Nephron progenitor cell (in vitro differentiated cells): ENCODE measurements at places on chromosomes 16 and 17.

DNA sequence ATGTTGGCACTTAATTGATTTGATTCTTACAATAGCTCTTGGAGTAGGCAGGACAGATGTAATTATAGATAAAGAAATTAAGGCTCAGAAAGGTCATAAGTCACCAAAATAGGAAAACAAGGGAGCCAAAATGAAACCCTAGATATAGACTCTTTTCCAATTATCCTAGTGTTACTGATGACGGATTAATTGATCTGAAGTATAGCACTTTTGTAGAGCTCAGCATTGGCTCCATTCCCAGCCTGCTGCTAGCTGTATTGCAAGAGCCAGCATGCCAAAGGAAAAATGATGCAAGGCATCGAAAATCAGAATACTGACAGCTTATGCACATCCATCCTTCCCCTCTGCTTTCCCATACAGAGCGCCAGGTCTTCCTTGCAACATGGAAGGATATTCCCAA lies 21.6 kb upstream of the RASL10B start:
- no peak for DNase-seq

DNA sequence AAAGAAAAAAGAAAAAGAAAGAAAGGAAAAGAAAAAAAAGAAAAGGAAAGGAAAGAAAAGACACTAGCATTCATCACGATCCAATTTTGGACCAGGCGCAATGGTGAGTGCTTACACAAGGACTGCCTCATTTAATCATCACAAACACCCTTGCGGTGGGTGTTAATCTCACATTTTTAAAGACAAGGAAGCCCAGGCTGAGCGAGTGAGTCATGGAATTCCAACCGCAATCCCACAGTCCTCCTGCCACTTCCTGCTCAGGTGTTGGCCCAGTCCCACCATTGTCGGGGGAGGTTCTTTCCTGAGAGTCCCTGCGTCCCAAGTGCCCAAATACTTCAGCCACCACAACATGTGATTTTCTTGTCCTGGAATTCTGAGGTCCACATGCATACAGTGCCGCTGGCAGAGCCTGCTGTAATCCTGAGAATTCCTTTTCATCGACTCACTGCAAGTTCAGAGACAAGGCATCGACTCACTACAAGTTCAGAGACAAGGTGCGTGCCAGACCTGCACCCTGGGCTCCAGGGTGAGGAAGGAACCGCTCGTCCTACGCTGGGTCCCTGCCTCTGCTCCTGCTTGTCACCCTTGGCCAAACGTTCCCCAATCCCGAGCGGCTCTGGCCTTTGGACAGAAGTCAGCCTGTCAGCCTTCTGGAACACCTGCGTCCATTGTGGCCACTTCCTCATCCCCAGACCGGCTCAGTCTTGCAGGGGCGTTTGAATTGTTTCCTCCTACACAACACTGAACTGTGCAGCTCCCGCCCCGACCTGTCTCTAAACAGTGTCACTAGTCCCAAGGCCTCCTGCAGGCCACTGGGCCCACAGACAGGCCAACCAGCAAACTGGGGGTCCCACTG lies 5.8 kb downstream of the ZG16B start:
- no peak for DNase-seq

DNA sequence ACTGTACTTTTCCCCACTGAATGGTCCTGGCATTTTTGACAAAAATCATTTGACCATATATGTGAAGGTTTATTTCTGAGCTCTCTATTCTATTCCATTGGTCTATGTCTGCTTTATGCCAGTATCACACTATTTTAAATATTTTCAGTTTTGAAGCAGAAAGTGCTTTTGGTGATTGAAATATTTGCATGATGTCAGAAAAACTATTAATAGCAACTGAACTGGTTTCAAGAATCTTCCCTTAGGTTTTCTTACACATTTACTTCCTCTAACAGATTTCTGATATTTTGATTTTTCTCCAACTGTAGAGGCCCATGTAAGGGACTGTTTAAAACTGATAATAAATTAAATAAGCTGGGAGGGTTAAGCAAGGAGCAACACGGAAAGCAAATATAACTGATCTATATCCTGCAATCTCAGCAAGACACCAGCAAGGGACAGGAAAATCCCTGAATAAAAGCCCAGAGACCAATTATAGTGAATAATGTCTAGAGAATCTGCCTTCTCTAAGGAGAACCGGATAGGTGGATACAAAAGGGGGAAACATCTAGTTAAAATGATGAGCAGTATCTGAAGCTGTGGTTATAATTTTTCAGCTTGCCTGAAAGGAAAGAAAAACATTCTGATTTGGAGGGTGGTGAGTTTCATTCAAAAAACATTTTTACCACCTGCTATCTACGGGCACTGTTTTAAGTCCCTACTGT lies 80.9 kb upstream of the STAC2 start:
- no peak for DNase-seq

DNA sequence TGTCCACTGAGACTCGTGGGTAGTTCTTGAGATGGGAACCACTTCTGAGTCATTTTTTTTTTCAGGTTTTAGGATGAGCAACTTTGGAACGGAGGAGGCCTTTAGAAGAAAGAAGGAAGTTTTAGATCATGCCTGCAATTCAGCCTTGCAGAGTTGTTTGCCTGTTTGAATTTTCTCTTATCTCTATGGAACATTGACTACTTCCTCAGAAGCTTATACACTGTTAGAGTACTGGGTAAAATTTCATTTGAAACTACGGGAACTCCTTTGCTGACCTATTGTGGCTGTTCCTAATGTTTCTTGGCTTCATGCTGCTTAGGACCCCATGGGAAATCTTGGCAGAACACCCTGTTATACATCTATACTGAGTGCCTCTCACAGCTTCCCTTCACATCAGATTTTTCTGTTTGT lies 70.8 kb downstream of the MAP2K6 start:
- no peak for DNase-seq

- DNase-seq: no peak
Observed at GRCh38 chr16:9566099-9566498, 474.7 kb downstream of the HAPSTR1 start.

DNA sequence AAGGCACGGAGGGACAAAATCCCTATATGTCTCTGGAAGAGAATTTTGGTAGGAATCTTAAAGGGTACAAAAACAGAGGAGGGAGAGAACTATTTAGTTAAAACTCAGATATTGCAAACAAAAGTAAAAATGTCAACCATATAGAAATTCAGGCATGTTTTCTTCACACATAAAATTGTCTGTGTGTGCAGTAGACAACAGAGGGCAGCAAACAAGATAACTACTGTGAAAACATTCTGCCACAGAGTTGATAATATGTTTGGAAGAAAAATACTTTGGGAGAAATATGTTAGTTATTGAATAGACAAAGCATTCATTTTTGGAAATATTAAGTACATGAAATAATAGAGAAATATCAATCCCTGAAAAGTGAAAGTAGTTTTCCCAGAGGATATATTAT lies 56.2 kb downstream of the SNX11 start:
- DNase-seq: no peak

GRCh38 chr16:50403491-50403890 lies 34.7 kb upstream of the BRD7 start:
- no peak for DNase-seq

DNA sequence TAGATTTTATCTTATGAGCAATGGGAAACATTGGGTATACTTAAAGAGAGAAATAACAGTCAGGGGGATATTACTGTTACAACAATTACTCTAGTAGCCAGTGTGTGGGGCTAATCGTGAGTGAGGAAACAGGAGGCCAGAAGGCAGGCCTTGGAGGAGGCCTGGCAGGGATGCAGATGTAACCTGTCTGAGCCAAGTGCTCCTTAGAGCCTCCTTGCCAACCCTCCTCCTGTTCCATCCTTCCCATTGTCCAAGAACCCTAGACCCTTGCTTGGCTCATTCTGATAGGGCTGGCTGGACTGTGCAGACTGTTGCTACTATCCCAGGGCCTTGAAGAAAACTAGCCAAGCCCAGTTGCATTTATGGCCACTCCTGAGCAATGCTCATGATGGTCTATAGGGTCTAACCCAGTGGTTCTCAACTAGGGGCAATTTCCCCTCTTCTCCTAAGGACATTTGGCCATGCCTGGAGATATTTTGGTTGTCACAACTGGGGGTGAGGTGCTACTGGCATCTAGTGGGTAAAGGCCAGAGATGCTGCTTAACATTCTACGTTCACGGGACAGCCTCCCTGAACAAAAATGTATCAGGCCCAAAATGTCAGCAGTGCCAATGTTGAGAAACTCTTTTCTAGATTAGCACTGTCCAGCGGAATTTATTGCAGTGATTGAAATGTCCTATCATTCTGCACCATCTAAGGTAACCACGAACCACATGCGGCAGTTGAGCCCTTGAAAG lies 24.4 kb upstream of the WSCD1 start:
- no peak for DNase-seq

DNA sequence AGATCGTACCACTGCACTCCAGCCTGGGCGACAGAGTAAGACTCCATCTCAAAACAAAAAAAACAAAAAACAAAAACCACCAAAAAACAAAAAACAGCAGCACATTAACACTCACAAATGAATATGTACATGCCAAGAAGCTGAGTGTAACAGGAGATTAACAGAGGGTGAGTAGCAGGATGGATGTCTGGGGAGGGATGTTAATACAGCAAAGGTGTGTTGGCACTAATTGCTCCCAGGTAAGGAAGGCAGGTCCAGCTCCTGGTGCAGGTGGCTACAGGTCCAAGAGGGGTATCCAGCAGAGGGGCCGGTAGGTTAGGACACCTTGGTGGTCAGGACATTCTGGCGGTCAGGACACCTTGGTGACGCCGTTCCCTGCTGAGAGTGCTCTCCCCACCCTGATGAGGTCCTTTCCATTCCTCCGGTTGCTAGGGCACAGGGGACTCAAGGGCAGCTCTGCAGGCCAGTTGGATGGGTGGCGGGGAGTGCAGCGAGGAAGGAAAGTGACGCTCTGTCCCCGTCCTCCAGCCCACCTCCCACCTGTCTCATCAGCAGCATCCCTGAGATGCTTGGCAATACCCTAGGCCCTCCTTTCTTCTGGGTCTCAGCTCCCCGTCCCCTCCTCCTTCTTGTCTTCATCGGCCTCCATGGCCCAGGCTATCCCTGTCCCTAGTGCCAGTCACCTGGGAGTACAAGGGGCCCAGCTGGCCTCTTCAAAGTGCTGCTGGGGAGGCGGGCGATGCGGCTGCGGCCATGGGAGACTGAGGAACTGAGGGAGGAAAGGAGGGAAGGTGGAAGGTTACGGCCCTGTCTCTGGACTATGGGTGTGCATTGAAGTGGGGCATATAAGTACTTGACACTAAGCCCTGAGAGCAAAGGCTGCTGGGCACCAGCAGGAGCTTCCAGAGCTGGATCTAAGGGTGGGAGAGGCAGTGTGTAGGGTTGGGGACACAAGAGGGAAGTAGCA lies 10.7 kb upstream of the GFAP start:
- DNase-seq: no peak

DNA sequence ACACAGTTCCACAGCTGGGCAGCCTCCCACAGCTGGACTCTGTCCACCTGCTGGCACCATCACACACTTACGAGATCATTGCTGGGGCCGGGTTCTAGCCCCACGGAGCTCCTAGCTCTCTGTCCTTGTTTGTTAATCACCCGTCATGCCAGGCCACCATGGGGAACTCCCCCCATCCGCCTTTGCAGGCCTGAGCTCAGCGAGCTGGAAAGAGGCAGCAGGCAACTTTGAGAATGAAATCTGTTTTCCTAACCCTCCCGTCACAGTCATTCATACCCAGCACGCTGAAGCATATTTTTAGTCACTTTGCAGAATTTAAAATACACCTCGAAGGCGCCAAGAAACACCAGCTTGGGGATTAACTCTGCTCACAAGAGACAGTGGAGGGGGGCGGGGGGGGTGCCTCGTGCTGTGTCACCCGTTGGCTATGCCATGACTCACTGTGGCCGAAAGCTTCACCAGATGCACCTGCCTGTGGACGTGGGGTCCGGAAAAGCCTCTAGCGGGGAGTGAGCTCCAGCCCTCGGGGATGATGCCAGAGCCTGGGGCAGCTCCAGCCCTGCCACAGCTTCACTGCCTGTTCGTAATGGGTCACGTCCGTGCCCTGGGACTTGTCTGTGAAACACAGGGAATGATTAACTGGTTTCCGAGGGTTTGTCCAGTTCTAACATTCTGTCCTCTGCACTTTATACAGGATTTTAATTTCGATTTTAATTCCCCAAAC lies 1.4 kb upstream of the SPNS2 start:
- no peak for DNase-seq

GRCh38 chr17:34542700-34543336 lies 36.6 kb upstream of the TMEM132E start:
- peak; percentile 67 for DNase-seq

DNA sequence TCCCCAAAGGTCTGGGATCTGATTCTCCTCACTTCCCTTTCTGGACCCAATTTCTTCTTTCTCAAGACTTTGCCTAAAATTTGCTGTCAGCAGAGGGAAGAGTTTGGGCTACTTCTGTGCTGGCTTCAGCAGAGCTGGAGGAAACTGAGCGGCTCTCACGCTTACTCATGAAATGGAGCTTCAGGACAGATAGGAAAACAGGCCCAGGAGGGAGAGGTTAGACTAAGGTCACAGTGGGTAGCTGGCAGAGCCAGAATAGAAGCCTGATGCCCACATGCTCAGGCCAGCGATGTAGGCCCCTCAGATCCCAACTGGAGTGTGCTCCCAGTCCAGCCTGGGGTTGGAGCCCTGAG lies 593 bp downstream of the SLC38A7 start:
- DNase-seq: no peak

DNA sequence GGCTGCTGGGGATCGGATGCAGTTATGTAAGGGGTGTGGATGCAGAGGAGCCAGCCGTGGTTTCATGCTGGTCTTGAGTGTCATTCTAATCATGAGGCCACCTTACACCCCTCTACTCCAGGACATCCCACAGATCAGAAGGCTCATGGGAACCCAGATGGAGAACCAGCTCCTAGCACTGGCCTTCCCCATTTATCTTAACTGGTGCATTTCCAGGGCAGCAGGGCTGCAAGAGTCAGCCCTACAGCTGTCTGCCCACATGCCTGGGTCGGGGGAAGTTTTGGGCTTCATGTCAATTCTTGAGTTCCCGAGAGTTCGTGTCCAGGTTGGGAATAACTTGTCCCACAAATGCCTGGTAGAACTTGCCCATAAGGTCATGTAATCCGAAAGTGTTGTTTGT lies 29.1 kb downstream of the RPTOR start:
- no peak for DNase-seq

GRCh38 chr16:50265260-50265659 lies 1.1 kb upstream of the ADCY7 start:
- DNase-seq: no peak

- no peak for DNase-seq
Observed at GRCh38 chr16:4664538-4665418, 28.6 kb upstream of the NUDT16L1 start.

GRCh38 chr17:20084621-20085282 lies 75.6 kb downstream of the SPECC1 start:
- no peak for DNase-seq

- DNase-seq: no peak
Observed at GRCh38 chr16:11350921-11351335, 5.7 kb downstream of the RMI2 start.

DNA sequence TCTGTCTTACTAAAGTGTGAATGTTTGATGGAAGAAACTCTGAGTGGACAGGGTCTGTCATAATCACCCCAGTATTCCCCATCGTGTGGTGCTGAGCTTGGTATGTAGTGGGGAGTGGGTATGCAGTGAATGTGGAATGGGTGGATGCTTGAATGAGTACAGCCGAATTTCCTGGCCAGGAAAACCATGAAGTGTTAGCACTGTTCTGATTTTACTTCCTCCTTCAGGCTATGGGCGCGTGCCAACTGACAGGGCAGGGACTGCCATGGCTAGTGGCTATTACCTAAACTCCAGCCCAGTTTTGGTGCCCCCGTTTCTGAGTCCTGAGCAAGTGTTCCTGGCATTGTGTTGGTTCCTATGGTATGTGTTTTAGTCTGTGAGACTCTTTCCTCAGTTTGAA lies 48.6 kb downstream of the PRKCA start:
- no peak for DNase-seq

- DNase-seq: peak; percentile 35
Observed at GRCh38 chr16:15650698-15651171, 690 bp downstream of the NDE1 start.

GRCh38 chr17:48547808-48548522 lies 3.1 kb upstream of the HOXB2 start:
- DNase-seq: no peak
